ENCODE measurements at places on chromosomes 2 and 18.
A peak's percentile ranks its signal among the peaks of the same experiment; 100 is the strongest.

DNA sequence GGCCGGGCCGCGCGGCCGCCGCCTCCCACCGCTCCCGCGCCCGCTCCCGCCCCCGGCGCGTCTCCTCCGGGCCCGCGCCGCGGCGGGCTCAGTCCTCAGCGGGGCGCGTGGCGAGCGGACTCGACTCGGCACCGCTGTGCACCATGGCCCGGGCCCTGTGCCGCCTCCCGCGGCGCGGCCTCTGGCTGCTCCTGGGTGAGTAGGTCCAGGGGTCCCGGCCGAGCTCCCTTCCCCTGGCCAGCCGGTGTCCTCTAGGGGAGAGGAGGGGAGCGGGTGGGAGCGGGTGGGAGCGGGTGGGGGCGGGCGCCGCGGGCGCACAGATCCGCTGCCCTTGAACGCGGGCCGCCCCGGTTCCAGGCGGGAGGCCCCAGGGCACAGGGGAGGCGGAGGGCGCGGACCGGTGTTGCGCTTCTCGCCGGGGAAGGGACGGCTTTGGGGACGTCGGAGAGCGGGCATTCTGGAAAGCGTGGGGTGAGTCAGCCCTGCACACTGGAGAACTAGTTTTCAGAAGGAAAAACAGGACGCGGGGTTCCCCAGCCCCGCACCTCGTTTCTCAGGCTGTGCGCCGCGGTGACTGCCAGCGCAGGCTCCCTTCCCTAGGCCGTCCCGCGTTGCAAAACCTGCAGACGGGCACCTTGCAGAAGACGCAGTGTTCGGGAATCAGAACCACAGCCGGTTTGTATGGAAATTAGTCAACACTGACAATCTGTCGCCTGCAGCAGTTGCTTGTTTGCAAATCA lies at the start of gene RAMP1:
Gene RAMP1, plus strand, starts transcription at position 91 of the 740 bp plus-strand sequence. Its CDS starts 53 bp downstream, at position 144.
- DNase-seq = no peak

- DNase-seq = no peak
Measured at GRCh38 chr2:69575926-69576325, 67.6 kb downstream of the AAK1 start.

DNA sequence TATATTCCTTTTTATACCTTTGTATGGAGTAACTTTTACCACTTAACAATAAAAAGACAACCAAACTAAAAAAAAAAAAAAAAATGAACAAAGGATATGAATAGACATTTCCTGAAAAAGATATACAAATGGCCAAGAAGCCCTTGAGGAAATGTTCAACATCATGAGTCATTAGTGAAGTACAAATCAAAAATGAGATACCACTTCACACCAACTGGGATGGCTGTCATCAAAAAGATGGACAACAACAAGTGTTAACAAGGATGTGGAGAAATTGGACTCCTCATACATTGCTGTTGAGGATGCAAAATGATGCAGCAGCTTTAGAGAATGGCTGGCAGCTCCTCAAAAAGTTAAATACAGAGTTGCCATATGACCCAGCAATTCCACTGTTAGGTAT lies 22.6 kb upstream of the SCYGR2 start:
- DNase-seq = no peak

GRCh38 chr18:57542126-57542525 lies 44.4 kb downstream of the FECH start:
- no peak for DNase-seq

- DNase-seq = no peak
Measured at GRCh38 chr2:104200533-104201168, 653.3 kb upstream of the POU3F3 start.

DNA sequence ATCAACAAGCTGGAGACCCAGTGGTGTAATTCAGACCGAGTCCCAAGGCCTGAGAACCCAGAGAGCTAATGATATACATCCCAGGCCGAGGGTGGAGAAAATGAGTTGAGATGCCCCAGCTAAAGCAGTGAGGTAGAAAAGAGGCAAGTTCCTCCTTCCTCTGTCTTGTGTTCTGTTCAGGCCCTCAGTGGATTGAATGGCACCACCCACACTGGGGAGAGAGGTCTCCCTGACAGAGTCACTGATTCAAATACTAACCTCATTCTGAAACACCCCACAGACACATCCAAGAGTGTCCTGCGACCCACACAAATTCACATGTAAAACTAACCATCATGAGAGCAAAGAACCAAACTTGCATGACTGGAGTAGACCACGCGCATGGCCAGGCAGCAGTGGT lies 215.3 kb downstream of the ANAPC1 start:
- no peak for DNase-seq

GRCh38 chr18:31070206-31070605 lies 27.7 kb upstream of the DSC3 start:
- DNase-seq = no peak

DNA sequence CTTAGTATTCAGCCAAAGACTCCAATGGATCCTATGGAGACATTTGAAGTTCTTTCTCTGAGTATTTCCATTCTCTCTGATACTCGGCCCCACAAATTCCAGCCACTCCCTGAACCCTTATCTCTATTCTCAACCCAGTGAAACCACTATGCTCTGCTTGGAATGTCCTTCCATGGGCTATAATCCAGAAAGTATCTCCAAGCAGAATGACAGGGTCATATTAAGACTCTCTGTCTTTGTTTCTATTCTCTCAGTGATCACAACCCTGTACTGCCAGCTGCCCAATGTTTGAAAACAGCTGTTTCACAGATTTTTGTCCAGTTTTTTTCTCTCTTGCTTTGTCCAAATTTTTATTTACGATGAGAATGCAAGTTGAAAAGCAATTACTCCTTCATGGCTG lies 21.9 kb downstream of the CHMP3 start:
- DNase-seq = no peak

GRCh38 chr2:197647961-197648690 lies 27.3 kb downstream of the RFTN2 start:
- DNase-seq = no peak

- DNase-seq = no peak
Measured at GRCh38 chr2:200588076-200588678, 2.4 kb downstream of the AOX1 start.

DNA sequence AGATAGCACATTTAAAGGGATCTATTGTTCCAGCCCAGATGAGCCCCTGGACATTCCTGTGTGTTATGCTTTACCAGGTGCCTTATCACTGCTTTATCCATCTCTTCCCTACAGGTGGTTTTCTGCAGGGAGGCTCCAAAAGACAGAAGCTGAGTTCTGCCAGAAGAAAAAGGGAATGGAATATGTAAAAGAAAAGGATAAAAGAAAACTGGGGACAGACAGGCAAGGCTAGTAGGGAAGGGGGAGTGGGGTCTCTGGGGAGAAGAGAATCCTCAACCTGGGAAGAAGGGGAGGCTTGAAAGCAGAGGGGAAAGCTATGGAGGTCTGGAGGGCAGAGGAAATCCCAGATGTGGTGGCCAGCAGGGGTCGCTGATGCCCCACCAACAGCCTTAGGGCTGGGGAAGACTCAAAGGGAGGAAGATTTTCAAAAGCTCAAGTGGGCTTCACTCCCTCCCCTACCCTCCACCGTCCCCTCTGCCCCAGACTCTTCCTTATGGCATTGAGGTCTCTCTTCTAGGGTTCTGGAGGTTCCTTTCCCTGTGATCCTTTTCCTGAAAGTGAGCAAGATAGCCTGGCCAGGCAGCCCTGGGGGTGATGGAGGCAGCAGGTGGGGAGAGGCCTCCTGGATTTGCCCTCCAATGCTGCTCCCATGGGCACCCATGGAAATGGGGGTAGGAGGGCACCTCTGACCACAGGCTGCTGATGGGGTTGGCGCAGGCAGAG lies 178.1 kb upstream of the PKDCC start:
- peak; percentile 65 for DNase-seq

DNA sequence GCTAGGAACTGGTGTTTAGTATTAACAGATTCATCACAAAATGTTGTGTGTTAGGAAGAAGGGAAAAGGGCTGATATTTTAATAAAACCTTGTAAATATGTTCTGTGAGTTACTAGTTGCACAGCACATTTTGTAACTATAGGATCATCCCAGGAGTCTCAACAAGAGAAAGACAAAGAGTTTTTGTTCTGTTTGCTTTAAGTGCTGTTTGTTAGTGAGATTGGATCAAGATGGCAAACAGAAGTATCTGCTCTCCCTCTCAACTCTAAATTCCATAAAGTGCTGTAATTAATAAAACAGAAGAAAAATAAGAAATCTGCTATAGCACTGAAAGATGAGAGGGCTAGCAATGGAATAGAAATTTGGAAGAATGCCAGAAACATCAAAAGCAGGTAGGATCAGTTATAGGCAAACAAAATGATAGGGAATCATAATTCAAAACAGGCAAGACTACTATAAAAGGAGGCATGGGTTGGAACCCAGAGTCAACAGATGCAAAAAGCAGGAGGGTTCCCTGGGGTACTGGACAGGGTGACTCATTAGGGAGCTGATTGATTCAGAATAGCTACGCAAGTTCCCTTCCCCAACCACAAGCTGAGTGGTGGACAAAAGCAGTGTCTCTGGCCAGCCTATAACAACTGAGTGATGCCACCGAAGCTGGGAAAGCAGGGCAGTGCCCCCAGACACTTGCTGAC lies 75.8 kb downstream of the DYNC1I2 start:
- no peak for DNase-seq

- no peak for DNase-seq
Measured at GRCh38 chr2:153163055-153163454, 315.5 kb downstream of the RPRM start.

Measured in activated CD4-positive, alpha-beta T cell treated with anti-CD3 and anti-CD28 coated beads, Interleukin-2, amount 10 ng/mL, durations not matched to agents 7 days and 5 days (primary cell).